ENCODE measurements at places on chromosomes 1 and 21. TPM values are rescaled to one million over a fixed set of nuclear protein-coding genes. Genes with fewer than 3 reads are reported as not detected.

DNA sequence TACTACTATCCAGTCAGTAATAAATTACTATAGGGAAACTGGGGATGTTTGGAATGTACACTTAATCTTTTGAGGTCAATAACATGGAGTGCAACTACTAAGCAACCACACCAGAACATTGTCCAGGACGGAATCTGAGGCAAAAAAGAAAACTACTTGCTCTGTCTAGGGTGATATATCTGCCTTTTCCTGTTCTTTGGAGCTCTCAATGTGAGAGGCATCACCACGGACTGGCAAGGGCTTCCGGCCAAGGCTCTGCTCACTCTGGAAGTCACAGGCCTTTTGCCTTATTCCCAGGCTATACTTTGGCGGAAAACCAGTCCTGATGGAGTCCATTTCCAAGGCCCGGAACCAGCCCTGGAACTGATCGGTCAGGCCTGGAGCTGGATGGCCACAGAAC is 94.2 kb downstream of the DTL start:
- DNase-seq: no peak

- DNase-seq: peak; percentile 44
Measured at GRCh38 chr1:26970810-26971209, 10.5 kb upstream of the KDF1 start.

DNA sequence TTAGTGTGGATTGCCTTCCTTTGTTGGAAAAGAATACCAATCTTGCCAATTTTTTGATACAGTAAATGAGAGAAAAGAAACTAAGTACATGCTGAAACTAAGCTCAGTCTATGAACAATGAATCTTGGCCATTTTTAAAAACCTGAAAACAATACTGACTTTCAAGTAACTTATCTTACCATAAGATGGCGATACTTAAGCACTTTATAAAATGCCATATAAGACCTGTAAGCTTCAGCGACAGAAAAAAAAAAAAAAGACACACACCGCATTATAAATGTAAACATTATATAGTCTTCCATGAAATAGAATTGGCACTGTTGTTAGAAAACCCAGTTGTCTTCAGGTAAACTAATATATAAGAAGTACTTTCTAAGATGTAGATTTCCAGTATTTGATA is 3.0 kb downstream of the OLFM3 start:
- peak; percentile 12 for DNase-seq

PRAMEF27 gene
- not detected for total RNA-seq

DNA sequence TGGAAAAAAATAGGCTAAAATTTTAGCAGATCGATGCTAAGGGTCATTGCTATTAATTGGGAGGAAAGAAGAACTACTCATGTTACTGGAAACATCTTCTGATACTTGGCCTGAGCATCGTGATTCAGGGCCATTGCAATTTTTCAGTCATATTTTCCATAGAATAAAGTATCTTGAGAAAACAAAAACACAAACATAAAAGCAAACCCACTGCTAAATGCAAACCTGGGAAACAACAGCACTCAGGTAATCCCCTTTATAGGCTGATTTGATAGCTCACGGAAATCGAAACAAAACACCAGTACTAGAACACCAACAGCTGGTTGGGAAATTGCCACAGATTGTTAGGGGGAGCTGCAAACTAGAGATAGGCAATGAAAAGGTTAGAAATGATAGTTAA is 172.9 kb upstream of the ESRRG start:
- no peak for DNase-seq

DNA sequence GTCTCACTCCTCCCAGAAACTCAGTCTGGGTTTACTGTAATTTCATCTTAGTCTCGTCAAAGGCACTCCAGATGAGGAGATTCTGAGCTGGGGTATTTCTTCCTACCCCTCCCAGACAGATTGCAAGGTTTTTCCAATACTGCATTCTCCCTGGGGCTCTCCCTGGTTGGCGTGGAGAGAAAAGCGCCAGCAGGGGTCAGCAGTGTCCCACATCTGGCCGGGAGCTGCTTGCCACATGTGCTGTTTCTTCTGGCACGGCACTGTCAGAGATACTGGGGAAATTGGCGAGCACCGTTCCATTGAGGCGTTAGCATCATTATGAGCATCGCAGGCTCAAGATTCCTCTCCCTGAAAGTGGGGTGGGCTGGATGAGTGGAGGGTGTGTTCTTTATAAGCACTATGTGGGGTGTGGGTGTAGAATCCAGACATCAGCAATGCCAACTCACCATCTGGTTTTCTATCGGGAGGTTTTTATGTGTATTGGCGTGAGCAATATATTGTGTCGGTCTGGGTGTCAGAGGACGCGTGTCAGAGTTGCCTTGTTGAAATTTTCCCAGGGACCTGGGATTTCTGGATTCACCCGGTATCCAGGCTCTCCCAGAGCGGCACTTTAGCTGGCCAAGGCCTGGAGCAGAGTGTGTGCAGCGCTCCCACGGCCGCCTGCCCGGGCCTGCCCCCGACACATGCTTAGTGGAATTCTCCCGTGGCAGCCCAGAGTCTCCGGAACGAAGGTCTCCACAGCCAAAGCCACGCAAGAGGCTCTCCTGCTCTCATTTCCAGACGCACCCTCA is 8.0 kb upstream of the NAV1 start:
- DNase-seq: peak; percentile 54

- no peak for DNase-seq
Measured at GRCh38 chr1:27327964-27328363, 6.0 kb downstream of the TMEM222 start.

GRCh38 chr21:15797577-15798363 is 68.0 kb downstream of the USP25 start:
- DNase-seq: no peak

GRCh38 chr1:116765962-116766361 is 11.7 kb downstream of the CD2 start:
- peak; percentile 69 for DNase-seq

BSND gene
- not detected for total RNA-seq

DNA sequence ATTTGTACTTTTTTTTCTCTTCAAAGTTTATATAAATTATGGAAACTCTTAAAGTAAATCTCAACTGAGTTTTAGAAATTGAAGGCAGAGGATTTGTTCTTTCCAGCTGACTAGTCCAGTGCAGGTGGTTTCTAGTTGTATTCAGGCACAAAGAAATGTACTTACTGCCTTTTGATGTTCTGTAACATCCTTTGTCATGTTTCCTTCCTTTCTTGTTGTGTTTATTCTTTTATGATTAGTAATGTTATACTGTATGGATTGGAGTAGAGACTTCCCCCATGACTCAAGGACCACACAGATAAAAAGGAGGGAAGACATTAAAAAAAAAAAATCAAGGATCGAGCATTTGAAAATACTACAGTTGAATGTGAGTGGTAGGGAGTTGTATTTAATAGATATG is 8.0 kb downstream of the HIPK1 start:
- DNase-seq: peak; percentile 47

- peak; percentile 61 for DNase-seq
Measured at GRCh38 chr1:81679942-81680341, 120.8 kb upstream of the ADGRL2 start.
